Activated CD4-positive, alpha-beta T cell treated with anti-CD3 and anti-CD28 coated beads, Interleukin-2, amount 10 ng/mL, durations not matched to agents 24 days and 14 days (primary cell): ENCODE measurements at places on chromosomes 3 and 15.

DNA sequence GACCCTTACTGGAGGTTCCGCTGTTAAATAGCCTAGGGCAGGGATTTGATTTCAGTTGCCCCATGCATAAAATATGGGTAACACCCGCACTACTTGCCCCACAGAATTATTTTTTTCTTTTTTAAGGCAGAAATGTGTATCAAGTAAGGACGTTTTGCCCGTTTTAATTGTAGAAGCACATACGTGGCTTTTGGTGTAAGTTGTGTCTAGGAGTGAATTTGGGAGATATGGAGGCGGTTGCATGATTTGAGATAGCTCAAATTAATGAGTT lies 636 bp upstream of the LRRC58 start:
- no peak for DNase-seq

- no peak for DNase-seq
These were observed 13.0 kb downstream of the TGM5 start for GRCh38 chr15:43253431-43254403.

DNA sequence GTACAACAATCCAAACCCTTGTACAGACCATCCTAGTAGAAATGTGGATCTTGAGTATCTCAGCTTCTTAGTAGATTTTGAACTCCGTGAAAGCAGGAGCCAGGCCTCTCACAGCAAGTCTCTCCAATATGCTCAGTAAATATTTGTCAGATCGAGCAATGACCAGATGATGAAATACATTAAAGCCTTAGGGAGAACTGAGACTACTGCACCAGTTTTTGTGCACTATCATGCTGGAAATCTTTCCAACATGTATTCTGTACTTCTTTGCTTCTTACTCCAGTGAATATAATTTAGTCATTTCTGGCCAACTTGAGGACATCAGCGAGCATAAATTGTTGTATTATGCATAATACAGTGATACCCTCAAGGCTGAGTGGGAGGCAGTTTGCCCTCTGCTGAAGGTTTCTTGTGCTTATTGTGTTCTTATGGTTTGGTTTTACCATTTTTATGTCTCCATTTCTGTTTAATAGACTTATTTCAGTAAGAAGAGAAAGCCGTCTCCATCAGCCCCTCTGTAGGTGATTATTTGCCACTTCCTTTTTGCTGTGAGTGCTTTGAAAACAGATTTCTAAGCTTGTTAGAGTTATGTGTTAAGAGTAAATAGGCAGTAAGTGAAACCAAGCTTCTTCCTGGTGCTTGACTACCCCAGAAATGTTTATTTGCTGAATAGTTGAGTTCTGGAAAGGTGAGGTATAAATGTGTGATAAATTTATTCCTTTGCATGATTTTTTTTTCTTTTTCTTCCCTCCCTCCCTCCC lies 147.1 kb downstream of the PGPEP1L start:
- DNase-seq: no peak

DNA sequence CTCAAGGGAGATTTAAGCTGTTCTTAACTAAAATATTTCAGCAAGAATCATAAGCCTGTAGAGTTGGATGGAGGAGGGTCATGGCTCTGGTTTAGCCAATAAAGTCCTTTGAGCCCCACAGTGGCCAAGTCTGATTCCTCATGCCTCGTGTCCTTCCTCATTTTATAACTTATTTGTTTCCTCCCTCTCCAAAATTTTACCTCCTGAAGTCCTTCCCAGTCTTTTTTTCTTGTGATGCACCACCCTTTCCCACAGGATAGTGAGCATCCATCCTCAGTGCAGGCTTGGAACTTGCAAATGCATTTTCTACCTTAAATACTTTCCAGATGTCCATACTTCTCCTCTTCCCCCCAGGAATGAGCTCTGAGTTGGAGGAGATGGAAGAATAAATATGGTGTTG lies 162.7 kb upstream of the AGTR1 start:
- DNase-seq: no peak

GRCh38 chr3:55725681-55726500 lies 238.8 kb upstream of the WNT5A start:
- DNase-seq: no peak

GRCh38 chr3:42957573-42957972 lies 21.5 kb upstream of the GASK1A start:
- no peak for DNase-seq

GRCh38 chr3:156433910-156434309 lies 121.0 kb downstream of the SSR3 start:
- no peak for DNase-seq

DNA sequence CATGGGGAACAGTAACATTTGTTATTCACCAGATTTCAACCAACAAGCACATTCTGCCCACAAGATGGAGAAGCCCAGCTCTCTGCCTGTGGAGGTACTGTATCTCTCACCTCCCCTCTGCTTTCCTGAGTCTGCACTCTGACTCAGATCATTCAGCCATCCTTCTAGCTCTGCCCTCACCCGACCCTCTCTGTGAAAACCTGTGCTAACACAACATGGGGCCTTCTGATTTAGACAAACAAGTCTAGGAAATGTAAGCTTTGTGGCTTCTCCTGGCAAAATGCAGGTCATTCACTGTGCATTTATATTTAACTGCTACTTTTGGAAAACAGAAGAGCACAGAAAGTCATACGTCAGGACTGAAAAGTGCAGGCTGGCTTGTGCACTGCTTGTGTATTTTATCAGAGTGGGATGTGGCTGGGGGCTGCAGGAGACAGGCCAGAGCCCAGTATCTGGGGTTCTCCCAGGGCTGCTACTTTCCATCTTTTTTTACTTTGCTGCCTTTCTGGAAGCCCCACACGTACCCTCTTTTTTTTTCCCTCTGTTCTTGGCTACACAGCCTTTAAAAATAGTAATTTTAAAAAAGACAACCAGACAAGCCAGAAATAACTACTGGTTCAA lies 50.8 kb downstream of the SUSD5 start:
- no peak for DNase-seq

DNA sequence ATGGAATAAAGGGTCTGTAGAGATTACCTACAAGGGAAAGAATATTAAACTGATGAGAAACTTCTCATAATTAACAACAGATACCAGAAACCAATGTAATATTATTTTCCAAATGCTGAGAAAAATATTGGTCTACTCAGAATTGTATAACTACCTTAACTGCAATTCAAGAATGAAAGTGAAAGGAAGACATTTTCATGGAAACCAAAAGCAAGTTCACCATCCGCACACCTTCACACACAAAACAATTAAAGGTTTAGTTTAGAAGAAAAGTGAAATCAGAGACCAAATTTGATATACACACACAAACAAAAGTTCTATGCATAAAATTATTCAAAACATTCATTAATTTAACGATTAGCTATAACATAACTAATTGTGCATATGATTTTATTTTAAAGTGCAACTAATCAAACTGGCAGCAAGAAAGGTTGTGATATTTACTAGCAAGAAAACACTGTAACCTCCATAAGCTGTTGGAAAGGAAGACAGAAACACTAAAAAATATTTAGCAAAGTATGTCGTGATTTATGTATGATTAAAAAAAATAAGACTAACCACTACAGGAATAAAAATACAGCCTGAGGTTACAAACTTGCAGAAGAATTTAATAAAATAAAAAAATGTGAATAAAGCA lies 395.5 kb downstream of the FGF12 start:
- no peak for DNase-seq

DNA sequence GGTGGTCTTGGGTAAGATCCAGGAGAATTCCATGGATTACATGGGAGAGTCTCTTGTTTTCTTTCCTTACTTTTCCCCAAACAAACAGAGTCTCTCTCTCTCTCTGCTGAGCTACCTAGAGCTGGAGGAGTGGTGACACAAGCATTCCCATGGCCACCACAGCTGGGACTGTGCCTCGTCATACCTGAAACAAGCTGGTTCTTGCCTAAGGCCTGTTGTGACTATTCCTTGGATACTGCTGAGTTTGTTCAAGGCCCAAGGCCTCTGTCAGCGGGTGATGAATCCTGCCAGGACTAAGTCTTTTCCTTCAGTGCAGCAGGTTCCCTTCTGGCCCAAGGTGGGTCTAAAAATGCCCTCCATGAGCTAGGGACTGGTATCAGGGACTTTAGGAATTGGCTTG lies 378.1 kb upstream of the ZNF385D start:
- no peak for DNase-seq

- DNase-seq: peak; percentile 46
These were observed 225.6 kb downstream of the NFKBIZ start for GRCh38 chr3:102074946-102075345.

GRCh38 chr3:129694228-129694627 lies 87.8 kb upstream of the PLXND1 start:
- DNase-seq: no peak

DNA sequence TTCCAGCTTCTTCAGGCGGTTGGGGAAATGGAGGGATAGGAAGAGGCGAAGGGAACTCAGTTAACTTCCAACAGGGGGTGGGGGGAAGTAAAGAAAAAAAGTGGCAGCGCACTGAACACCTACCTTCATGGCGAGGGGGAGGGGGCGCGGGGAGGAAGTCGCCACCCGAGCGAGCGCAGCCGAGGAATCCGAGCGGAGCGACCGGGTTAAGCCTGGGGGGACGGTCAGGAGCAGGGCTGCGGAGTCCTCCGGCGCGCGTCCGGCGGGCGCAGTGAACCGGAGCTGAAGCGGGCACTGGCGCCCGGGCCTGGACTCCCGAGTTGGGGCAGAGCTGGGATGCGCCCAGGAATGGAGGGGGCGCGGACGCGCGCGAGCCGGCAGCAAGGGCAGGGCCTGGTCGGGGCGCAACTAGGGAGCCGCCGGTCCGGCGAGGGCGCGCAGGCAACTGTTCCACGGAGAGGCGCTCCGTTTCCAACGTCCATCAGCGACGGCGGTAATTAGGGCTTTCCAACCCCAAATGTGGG lies at the start of gene WNT5A:
Gene WNT5A (minus strand): TSS at position 450 of the 524 bp plus-strand sequence. CDS start 321 bp downstream, at position 129.
- DNase-seq: peak; percentile 56

GRCh38 chr15:100623301-100623700 lies 20.9 kb downstream of the ASB7 start:
- no peak for DNase-seq

- DNase-seq: no peak
These were observed 79.7 kb upstream of the SMAD3 start for GRCh38 chr15:66985653-66986052.

- no peak for DNase-seq
These were observed 197.6 kb downstream of the THSD4 start for GRCh38 chr15:71312731-71313460.

DNA sequence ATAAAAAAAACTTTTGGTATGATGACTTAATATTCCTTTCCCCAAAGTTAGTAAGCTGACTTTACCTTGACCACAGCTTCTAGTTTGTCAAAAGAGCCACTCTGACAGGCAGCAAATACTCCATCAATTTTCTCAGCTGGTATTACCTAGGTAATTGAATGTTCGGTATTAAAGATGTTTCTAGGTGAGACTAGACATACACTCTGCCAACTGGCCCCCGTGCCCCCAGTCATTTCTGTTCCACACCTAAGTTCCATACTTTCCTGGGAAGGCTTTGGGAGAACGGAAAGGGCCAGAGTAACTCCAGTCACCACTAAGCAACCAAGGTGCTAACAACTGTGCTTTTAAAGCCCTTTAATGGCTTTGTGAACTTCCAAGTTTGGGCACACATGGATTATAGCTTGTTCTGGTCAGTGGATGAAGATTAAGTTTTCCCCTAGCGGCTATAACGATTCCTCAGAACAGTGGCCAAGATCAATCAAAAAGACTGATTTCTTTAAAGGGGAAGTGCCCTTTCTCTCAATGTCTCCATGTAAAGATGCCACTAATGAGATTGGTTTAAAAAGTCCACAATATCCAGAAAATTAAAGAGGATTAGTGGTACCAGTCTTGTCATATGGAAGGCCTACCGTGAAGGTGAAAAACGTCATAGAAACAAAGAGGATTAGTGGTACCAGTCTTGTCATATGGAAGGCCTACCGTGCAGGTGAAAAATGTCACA lies 7.0 kb downstream of the EIF4A2 start:
- DNase-seq: no peak

DNA sequence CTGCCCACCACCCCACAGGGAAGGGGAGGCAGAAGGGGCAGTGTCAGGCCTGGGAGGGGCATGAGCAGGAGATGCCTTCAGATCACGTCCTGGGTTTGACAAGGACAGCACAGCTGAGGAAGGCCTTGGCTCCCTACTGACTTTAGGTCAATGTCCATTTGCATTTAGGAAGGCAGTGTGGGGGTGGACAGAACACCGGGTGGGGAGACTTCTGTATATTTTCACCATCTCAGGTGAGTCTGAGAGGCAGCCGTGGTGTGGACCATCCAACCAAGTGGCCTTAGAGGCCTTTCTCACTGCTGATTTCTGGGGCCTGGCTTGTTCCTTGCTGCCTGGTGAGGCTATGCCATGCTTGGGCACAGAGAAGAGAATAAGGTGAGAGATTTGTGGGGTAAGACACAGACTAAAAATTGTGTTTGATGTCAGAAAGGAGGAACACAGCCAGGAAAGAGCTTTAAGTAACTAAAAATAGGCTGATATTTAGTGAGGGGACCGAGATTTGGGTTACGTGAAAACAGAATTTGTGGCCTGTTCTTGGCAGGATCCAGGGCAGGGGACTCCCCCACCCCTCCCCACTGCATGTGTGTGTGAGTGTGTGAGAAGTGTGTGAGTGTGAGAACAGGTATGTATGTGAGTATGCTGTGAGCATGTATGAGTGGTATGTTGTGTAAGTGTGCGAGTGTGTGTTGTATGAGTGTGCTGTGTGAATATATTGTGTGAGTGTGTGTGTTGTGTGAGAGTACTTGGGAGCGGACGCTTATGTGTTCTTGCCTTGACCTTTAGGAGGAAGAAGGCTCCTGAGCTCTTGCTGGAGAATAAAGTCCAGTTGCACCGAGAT lies 11.8 kb upstream of the PLA2G4E start:
- DNase-seq: no peak

DNA sequence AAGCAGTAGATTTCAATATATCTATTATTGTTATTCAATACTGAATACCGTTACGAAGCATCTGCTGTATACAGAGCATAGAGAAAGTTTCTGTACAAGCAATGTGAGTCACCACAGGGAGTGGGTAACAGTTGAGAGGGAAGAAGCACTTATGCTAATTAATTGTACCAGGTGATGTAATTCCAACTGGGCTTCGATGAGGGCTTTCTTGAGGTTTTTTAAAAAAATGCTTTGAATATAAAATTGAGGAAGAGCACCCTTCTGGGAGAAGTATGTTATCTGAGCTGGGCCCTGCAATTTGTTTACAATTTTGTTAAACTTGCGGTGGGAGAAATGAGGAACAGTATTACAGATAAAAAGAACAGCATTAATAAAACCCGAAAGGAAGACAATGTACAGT lies 197.9 kb downstream of the TPRG1 start:
- no peak for DNase-seq

GRCh38 chr3:142929109-142929508 lies 34.4 kb downstream of the PAQR9 start:
- DNase-seq: peak; percentile 78

DNA sequence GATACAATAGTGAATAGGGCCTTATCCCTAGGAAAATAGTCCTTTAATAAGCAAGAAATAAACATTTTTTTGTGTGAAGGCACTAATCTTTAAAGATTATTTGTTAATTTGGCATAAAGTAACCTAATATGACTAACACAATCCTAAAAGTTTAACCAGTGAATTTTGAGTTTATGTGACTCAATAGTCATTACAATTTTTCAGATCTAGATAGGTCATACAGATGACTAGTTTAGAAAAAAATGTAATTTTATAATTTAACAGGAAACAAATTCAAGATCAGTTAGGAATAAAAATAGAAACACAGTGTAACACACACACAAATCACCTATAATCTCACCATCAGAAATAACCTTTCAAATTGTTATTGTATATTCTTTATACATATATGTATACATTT lies 620.7 kb upstream of the ALCAM start:
- DNase-seq: no peak
